ENCODE measurements at places on chromosomes 16 and 17.

- no peak for DNase-seq
Measured at GRCh38 chr17:19940722-19941464, 36.7 kb downstream of the AKAP10 start.

GRCh38 chr16:3677994-3678393 is 23.5 kb downstream of the DNASE1 start:
- DNase-seq = no peak

- no peak for DNase-seq
Measured at GRCh38 chr17:76092526-76093413, 10.8 kb downstream of the EXOC7 start.

DNA sequence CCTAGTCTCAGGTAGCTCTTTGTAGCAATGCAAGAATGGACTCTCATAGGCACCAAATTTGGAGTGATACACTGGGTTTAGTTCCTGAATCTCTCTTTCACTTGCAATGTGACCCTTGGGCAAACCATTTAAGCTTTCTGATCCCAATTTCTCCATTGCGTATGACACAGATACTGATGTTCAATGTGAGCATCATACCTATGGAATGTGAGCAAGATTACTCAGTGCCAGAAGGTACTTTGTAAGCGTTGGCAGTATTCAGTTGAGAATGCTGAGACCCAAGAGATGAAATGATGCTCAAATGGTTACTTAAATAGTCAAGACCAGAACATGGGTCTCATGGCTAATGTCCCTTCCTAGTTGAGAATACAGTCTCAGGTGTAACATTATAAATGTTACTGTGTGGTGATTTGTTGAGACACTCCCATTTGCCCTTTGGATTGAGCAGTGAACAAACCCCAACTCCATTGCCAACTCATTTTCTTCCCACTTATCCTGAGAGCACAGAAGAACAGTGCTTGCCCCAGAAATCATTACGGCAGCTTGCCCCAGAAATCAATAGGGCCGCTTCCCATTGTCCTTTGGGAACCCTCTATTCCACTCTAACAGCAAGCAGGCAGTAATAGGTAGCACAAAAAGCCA is 134.1 kb downstream of the SOX9 start:
- no peak for DNase-seq

DNA sequence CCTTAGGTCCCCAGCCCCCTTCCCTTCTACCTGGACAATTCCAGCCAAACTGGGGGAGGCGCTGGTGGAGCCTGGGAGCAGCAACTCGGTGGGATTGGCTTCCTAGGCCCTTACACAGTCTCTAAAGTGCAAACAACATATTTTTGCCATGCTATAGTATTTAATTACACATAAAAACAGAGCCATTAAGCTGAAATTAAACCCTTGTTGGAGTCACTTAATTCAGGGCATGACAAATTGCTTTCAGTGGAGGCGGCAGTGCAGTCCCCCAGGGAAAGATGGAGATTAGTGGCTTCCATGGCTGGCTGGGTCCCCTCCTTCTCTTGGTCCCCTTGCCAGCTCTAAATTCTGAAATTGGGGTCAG is 17.3 kb downstream of the IGFBP4 start:
- no peak for DNase-seq

- DNase-seq = no peak
Measured at GRCh38 chr16:55045329-55045728, 114.7 kb downstream of the IRX5 start.

GRCh38 chr17:1890758-1891450 is 61.1 kb downstream of the RPA1 start:
- no peak for DNase-seq

DNA sequence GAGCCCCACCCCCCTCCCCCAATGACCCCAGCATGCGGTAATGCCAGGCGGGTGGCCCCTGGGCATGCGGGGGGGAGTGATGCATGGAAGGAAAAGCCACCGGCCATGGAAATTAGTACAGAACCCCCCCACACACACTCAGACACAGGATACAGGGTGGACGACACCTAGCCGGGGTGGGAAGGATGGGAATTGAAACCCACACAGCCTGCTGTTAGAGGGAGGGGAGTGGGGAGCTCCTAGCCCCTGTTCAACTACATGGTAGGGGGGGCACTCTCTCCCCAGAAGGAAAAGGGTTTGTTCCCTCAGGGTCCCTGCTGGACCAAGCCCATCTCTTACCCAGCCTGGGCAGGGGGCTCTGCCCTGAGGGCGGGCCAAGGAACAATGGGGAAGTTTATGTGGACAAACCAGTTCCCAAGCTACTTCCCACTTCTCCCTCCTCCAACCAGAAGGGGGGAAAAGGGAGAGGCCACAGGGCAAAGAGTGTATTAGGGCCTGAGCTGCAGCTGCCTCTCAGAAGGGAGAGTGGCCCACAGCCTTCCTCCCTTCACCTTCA is 5.2 kb downstream of the TMUB2 start:
- no peak for DNase-seq

- peak; percentile 20 for DNase-seq
Measured at GRCh38 chr17:74356646-74357465, 4.8 kb downstream of the BTBD17 start.

DNA sequence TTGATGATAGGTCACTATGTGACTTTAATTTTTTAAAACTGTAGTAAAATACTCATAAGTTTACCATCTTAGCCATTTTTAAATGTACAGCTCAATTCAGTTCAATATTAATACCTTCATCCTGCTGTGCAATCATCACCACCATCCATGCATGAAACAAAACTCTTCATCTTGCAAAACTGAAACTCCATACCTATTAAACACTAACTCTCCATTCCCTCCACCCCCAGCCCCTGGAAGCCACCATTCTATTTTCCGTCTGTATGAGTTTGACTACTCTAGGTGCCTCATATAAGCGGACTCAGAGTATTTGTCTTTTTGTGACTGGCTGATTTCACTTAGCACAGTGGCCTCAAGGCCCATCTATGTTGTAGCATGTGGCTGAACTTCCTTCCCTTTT is 9.4 kb upstream of the CNEP1R1 start:
- no peak for DNase-seq

GRCh38 chr17:59761385-59762048 is 54.1 kb downstream of the VMP1 start:
- DNase-seq = no peak
